ENCODE measurements at places on chromosomes 5 and 9.

DNA sequence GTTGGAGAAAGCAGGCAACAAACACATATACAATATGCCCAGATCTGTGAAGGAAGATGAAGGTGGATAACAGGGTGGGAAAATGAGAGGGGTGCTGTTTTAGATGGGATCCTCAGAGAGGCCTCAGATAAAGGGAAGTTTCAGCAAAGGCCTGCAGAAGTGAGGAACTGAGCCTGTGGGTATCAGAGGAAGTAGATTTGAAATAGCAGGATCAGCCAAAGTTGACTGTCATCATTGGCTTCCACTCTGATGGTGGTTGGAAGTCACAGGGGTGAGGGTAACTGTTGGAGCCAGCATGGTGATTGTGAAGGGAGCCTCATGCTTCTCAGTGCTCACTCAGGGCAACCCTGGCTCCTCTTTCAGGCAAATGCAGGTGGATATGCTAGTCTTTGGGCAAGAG, 607.2 kb upstream of the CLINT1 start:
- DNase-seq, result no peak

- no peak for DNase-seq
Observed at GRCh38 chr9:90868555-90868954, 66.9 kb downstream of the SYK start.

DNA sequence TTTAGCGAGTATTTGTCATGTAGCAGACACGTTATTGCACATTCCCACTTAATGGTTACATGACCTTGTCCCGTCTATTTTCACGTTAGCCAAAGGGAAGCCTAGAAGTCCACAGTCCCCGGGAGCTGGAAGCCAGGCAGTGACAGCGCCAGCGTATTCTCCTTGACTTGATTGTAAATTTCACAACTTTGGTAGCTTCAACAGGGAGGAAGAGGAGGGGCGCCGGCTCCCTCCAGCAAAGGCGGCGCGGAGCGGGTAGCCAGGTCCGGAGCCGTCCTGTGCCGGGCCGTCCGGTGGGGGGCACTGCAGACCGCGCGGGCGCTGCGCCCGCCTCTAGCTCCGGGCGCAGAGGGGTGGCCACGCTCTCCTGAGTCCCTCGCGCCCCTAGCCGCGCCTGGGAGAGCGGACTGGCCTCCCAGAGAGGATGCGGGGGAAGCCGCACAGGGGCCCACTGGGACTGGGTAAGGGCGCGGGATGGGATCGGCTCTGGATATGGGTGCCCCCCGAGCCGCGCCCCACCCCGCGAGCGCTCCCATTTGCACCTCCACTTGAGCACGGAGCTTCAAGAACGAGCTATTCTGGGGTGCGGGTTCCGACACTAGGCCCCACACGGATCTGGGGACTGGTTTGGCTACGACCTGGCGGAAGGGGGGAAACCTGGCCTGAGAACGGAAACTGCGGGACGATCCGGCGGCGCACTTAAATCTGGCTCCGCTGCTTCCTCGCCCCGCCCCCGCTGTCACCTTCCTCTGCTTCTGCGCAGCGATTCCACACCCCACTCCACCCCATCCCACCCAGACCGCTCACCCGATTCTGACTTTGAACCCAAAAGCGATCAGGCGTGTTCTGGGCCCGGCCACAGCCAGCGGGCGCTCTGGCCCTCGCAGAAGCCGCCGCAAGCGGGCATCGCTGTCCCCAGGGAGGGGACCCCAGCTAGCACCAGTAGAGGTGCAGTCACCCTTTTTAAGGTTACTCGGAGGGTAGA, 23.8 kb downstream of the KLF4 start:
- DNase-seq, result no peak

- no peak for DNase-seq
Observed at GRCh38 chr9:98506422-98507054, 202.2 kb downstream of the GABBR2 start.

GRCh38 chr5:168661593-168662485, 82.7 kb upstream of the PANK3 start:
- no peak for DNase-seq

GRCh38 chr5:143443330-143443729, 39.8 kb upstream of the NR3C1 start:
- DNase-seq, result no peak

- no peak for DNase-seq
Observed at GRCh38 chr5:57119031-57119430, 54.8 kb upstream of the GPBP1 start.

GRCh38 chr5:133701871-133702270, 89.5 kb upstream of the FSTL4 start:
- no peak for DNase-seq

DNA sequence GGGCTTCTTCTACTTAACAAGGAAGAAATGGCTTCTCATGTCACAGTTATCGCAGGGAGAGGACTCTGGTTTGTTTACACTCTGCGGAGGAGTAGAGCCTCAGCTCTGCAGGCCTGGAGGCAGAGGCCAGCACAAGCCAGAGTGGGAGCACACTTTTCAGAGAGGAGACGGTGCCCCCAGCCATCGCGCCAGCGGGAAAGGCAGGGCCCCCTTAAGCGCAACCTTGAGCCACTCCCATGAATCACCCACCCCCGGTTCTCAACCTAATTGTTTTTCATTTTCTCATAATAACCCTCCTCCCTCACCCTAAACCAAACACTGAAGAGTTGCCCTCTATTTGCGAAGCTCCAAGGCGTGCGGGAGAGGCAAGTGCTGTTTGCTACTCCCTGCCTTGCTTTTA, 208.4 kb upstream of the TBCA start:
- no peak for DNase-seq

DNA sequence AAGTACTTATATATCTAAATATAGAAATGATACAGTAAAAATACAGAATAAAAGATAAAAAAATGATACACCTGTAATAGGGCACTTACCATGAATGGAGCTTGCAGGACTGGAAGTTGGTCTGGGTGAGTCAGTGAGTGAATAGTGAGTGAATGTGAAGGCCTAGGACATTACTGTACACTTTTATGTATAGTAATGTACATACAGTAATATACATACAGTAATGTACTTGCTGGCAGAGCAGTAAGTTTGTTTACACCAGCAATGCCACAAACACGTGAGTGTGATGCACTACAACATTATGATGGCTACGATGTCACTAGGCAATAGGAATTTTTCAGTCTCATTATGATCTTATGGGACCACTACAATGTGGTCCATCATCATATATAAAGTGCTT, 34.2 kb downstream of the SUSD1 start:
- DNase-seq, result no peak

DNA sequence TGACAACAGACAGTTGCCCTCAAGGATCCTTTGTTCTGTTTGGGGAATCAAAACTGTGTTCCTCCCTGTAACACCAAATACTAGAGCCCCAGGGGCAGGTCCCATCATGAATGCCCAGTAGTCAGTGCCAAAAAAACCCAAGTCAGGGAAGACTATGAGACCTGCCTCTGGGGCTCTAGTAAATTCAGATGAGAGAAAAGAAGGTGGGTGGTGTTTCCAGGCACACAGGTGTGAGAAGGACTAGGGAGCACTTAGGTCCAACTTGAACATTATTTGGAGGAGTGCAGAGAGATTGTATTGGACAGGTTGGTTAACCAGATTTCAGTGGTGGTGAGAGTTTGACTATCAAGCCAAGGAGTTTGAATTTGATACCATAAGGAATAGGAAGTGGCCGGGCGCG, 52.0 kb downstream of the SLC22A5 start:
- DNase-seq, result no peak

- DNase-seq, result no peak
Observed at GRCh38 chr9:99319048-99319447, 97.0 kb downstream of the SEC61B start.

- DNase-seq, result no peak
Observed at GRCh38 chr5:135821802-135822201, 12.7 kb upstream of the SLC25A48 start.

- DNase-seq, result no peak
Observed at GRCh38 chr5:175483337-175483736, 5.0 kb downstream of the SFXN1 start.

DNA sequence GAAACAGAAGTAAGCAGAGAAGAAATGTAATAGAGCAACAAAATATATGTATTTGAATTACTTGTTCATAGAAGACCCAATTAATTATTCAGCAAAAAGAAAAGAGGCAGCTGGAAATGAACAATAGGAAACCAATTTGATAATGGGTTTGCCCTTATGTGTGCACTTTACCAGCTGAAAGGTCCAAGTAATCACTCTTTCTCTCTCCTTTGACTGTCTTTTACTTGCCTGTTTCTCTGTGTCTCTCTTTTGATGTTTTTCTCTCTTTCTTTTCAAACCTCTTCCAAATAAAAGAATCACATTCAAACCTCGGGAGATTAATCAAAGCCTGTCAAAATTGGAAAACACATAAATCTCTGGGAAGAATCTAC, 51.5 kb downstream of the CTNND2 start:
- no peak for DNase-seq
